ENCODE measurements at places on chromosomes 3 and 15. TPM values are rescaled to one million over a fixed set of nuclear protein-coding genes. Genes with fewer than 3 reads are reported as not detected.

The RBP2 gene
- total RNA-seq: not detected

The FANCD2OS gene
- not detected for total RNA-seq

The OCA2 gene
- total RNA-seq: under 0.01 TPM

The SLC6A11 gene
- total RNA-seq: not detected

The PPCDC gene
- 13.3 TPM for total RNA-seq

The WNT7A gene
- total RNA-seq: not detected

DNA sequence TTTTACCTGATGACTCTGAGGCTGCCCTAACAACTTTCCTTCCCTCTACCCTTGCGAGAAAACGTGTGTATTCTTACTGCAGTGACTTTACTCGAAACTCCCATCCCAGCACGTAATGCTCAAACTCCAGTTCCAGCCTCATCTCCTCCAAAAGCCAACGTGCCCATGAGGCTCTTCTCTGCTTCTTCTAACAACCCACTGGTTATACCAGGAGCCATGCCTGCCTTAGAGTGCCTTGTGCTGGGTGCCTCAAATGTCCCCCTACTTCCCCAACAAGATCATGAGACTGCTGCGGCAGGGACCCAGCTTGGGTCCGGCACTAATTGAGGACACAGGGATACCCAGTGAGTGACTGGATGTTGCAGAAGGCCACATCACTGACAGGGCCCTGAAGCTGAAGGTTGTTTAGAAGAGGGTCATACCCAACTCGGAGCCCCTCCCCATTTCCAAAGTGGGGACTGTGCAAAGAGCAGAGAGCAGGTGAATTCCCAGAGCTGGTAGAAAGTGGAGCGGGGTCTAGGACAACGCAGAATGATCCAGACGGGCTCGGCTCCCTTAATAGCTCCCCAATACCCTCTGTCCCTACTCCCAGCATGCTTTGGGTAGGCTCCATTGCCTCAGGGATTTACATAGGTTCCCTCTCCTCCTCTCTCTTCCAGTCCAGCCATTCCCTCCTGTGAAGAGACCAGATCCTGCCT lies 71.4 kb downstream of the BDH1 start:
- DNase-seq: no peak

- DNase-seq: peak; percentile 81
These were observed 469.3 kb upstream of the CDIN1 start for GRCh38 chr15:36109943-36110658.

- DNase-seq: no peak
These were observed 10.1 kb downstream of the SRP14 start for GRCh38 chr15:40028853-40029252.

DNA sequence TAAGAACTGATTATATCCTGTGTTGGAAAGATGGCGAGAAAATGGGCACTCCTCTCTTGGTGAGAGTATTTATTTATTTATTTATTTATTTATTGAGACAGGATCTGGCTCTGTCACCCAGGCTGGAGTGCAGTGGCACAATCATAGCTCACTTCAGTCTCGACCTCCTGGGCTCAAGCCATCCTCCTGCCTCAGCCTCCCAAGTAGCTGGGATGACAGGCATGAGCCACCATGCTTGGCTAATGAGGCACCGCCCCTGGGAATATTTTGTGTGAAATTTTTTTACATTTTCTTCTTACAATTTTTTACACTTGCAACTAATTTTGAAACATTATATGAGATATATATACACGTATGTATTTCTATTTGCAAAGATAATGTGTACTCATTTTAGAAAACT lies 150.5 kb upstream of the PRR20G start:
- DNase-seq: no peak

GRCh38 chr3:178628037-178628436 lies 91.8 kb downstream of the KCNMB2 start:
- no peak for DNase-seq

DNA sequence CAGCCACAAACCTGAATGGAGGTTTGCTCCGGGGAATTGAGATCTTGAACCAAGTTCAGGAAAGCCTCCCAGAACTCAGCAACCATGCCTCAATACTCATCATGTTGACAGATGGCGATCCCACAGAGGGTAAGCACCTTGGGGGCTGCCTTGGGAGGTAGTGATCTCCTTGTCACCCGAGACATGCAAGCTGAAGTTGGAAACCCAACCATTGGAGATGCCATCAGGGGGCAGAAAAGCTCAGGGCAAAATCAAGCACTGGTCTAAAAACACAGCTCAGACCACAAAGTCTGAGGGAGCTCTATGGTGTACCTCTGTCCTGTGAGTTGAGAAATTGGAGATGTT lies 5.8 kb downstream of the ITIH1 start:
- no peak for DNase-seq
